KBM-7 (cell line): ENCODE measurements at places on chromosomes 7 and 10.

DNA sequence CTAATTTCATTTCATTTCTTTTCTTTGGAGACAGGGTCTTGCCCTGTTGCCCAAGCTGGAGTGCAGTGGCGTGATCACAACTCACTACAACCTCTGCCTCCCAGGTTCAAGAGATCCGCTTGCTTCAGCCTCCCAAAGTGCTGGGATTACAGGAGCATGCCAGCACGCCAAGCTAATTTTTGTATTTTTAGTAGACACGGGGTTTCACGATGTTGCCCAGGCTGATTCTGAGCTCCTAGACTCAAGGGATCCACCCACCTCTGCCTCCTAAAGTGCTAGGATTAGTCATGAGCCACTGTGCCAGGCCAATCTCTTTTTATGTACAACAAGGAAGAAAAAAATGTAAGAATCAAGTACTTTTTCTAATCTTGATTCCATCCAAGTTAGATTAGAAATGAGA is 10.7 kb upstream of the KMT2E start:
- no peak for DNase-seq

DNA sequence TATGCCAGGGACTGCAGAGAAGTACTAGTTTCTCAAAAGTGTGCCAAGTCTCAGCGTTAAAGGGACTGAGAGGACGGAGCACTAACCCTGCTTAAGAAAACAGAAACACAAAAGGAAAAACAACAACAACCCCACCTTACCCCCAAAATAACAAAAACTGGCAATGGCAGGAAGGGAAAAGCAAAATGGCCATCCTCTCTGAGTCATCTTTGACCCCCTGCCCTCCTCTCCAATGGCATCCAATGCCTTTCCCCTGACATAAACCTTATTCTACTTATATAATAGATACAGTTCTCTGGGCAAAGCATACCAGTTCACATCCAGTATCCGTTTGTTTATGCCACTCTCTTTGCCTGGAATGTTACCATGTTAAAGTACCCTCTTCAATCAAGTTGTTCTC is 1.6 kb downstream of the POLR1F start:
- no peak for DNase-seq

DNA sequence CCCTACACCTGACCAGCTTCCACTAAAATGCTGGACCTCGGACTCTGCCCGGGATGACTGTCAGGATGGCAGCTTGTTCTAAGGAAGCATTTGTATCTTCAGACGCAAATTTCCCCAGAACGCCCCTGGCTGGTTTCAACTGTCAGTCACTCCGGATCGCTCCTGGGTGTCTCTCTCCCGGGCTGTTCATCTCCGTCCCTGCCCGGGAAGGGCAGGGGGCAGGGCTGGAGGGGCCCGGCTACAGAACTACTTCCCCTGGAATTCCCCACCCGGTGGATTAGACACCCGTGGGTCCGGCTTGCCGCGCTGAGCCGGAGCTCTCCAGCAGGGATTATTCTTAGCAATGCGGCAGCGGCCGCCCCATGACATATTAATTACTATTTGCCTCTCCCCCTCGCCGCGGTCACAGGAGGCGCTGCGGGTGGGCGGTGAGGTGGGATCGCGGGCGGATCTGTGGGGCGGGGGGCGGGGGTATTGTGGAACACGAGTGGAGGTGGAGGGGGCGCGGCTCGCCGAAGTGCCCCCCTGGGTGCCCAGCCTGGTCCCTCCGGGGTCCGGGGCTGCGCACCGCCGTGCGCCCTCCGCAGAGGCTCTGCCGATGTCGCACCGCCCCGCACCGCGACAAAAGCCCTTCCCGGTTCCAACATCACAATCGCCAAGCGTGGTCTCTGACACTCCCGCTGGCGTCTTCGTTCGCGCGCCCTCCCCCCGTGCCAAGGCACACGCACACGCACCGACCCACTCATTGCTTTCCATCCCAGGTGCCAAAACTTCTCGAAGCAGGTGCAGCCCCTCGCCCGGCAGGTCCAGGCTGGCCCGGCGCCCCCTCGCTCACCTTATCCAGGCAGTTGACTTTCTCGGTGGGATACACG is 276.1 kb upstream of the NEBL start:
- peak; percentile 25 for DNase-seq

DNA sequence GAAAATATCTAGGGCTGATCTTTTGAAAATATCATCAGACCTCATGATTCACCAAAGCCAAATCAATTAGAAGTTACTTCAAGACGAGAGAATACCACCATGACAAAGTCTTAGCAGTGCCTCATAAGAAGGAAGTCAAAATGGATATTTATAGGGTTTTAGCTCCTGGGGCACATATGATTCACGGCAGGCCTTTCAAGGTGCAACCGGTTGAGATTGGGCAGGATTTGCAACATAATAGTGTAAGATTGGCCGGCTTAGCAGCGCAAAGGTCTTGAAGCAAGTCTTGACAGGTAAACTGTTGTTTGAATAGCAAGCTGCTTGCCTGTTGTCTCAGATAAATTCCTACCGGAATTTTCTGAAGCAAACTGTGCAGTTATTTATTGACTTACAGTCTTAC is 17.5 kb downstream of the ADRB1 start:
- DNase-seq: no peak

DNA sequence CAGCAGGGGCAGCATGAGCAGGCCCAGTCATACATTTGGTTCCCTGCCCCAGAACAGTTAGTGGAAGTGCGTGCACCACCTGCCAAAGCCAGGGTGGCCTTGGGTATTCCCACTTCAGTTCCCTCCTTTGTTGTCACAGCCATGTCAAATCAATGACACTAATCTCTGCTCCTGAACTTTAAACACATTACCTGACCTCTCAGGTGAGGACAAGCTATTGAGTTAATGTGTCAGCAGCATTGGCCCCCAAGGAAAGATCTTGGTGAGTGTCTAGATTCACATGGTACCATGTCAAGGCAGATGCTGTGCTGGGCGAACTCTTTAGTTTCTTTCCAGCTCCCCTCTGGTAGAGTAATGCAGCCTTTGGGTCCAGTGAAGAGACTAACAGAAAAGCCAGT is 2.1 kb downstream of the CYP3A5 start:
- no peak for DNase-seq

DNA sequence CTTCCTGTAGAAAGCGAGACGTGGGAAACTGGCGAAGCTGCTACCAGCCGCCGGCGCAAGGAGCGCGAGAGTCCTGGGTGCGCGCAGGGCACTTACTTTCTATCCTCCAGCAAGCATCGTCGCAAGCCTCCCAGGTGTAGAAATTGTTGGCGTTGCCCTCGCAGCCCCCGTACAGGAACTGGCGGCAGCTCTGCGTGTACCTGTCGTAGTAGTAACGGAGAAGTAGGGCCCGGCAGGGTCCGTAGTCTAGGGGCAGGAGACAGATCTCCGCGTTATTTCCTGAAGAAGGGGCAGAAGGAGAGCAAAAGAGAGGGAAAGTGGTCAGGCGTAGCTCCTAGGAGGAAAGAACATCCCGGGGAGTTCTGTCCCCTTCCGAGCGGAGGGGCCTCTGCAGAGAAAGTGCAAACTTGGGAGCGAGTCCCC is 501 bp downstream of the TFPI2 start:
- DNase-seq: no peak

DNA sequence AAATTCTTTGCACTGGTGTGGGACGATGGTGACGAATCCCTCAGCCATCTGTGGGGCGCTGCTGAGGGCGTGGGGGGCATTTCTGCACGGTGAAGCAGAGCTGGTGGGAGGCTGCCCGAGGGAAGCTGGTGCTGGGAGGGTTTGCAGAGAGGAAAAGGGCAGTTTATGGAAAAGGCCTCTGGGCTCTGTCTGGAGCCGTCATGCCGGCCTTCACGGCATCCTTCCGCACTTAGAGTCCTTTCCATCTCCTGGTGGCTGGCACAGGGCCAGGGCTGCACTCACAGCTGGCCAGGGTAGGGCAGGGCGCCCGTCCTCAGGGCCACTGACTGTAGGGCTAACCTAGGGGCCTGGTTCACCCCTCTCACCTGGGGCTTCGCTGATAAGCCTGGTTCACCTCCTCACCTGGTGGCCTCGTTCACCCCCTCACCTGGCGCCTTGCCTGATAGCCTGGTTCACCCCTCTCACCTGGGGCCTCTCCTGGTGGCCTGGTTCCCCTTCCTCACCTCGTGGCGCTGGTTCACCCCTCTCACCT is 598 bp upstream of the AMZ1 start:
- no peak for DNase-seq
